ENCODE measurements at places on chromosomes 5 and 9.

GRCh38 chr9:34254966-34255825 is 73.9 kb downstream of the KIF24 start:
- DNase-seq = no peak

- DNase-seq = no peak
Observed at GRCh38 chr9:2096376-2096970, 81.3 kb downstream of the SMARCA2 start.

DNA sequence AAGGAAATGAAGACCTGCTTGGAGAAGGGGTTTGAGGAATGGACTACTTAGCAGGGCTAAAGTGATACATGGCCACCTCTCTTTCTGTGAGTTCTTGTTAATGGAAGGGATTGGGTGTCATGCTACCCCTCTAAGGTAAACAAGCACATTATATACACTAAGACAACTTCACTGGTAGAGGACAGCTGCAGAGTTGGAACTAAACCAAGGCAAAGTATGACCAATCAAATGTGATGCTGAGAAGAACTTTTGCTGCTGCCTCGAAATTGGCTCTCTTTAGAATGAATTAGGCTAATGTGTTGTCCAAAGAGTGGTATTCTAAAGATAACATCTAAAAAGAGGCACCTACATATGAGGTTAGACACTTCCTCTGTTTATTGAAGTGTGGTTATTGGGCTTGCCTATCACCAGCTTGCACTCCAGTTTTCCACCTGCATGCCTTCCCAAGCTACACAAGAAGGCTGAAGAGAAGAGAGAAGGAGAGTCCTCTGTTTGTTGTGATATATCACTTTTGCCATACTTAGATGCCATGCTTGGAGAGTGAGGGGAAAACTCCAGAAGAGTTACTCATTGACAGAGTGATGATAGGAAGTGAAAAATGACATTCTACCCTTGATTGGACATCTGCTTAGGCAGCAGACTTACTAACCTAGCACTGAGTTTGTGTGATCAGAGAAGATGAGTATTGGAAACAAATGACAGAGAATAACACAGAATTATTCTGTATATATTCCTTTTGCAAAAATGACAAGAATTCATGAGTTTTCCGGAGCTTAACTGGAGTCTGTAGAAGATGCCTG is 536.1 kb downstream of the ZNF608 start:
- no peak for DNase-seq

DNA sequence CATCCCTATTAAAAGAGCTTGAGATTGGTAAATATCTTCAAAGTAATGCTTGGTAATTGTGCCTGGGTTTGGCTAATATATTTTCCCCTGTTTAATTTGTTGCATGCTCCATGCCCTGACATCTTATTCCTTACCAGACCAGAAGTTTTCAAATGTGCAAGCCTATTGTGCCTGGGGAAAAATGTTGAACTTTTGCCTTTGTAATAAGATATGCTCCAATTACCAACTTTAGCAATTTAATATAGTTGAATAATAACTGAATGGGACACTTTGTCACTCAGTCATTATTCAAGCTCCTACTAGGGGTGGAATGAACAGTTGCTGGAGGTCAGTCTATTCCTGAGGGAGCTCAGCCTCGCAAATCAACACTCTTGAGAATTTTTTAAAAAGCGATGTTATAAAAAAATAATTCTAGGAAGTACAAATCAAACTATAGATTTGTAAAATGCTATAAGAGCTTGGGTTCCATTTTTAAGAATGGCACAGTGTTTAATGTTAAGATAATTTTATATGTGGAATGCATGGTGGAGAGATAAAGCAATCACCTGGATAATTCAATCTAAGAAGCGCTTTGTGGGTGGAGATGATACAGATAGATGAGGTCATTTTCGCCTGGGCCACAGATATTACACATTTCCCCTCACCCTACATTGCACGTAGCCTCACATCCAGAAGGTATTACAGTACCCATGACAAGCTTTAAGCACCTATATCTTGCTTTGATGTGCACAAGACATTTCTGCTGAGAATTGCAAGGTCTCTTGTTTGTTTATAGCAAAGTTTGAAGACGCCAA is 231.8 kb downstream of the PIK3R1 start:
- no peak for DNase-seq

DNA sequence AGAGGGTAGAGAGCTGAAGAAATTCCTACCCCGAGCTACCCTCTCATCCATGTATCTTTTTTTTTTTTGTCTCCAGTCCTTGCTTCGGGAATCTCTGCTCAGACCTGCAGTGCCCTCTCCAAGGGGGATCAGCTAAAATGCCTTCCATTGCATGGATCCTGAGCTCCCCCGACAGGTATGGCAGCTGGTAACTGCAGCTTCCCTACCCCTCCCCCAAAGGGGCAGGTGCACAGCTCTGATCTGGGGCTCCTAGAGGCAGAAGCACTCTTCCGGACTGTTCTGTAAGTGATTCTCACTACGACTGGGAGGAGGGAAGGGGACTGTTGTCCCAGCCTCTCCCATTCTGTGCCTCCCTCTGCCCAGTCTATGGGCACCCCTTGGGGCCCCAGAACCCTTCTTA is 169.6 kb downstream of the MELK start:
- DNase-seq = no peak

- no peak for DNase-seq
Observed at GRCh38 chr9:841371-842209, at the start of gene DMRT1. Gene DMRT1 (plus strand): TSS chr9:841697. CDS start chr9:841839, 142 bp downstream.

- DNase-seq = no peak
Observed at GRCh38 chr9:14524873-14525515, 168.2 kb downstream of the ZDHHC21 start.

DNA sequence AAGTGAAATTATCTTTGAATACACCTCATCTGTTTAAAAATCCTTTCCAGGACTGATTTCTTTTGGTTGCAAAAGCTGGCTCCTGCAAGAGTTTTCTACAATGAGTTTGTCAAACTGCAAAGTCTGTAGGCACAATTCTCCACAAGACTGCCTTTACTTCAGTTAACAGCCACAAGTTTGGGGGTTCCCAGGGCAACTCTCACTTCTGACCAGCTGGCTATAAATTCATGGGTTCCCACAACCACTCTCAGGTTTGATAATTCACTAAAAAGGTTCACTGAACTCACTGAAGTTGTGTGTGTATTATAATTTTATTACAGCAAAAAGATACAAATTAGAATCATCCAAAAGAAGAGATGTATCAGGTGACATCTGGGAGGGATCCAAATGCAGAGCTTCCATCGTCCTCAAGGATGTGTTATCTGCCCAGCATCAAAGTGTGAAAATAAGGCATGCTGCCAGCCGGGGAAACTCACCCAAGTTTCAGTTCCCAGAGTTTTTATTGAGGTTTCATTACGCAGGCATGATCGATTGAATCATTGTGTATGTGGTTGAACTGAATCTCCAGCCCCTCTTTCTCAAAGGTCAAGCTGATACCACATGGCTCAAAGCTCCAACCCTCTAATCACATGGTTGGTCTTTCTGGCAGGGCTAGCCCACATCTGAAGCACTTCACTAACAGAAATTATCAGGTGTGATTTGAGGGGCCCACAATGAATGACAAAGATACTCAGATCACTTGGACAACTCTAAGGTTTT is 19.0 kb upstream of the PSIP1 start:
- DNase-seq = no peak

DNA sequence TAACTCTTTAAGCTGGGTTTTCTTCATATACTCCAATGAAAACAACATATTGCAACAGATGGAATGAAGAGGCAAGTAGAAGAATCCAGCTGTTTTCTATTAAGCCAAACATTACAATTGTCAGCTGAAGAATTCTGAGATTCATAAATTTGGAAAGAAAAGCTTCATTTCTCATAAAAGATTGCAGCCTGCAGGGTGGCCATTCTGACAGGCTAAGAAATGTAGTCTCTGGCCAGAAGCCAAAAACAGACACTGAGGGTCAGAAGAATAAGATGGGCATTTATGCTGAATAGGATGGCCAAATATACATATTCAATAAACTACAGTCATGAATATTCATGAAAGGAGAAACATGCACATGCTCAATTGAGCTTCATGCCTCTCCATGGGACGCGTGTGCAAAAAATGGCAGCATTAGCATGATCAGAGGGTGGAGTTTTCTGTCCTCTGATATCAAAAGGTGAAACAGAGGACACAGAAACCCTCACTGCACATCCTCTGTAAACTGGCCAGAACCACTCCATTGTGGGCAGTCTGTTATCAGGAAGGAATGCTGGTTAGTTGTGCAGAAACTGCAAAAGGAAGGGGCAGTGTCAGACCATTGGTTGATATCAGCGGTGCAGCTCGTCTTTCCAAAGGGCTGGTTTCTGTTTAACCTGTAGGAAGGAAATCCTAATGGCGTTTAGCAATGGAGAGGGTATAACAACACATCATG is 50.2 kb downstream of the FXN start:
- DNase-seq = no peak

DNA sequence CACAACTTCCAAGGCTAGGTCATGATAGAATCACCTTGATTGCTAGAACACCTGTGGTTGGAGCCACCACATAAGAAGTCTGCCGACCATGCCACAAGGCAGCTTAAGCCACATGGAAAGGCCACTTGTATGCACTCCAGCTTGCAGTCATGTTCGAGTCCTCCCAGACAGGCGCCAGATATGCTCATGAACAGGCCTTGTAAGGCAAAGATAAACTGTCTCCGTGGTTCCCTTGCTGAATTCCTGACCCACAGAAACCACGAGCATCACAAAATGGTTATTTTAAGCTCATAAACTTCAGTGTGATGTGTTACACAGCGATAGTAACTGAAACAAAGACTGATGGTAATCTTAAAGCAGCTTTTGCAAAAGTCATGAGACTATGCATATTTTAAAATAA is 188.4 kb upstream of the DAPK1 start:
- no peak for DNase-seq

DNA sequence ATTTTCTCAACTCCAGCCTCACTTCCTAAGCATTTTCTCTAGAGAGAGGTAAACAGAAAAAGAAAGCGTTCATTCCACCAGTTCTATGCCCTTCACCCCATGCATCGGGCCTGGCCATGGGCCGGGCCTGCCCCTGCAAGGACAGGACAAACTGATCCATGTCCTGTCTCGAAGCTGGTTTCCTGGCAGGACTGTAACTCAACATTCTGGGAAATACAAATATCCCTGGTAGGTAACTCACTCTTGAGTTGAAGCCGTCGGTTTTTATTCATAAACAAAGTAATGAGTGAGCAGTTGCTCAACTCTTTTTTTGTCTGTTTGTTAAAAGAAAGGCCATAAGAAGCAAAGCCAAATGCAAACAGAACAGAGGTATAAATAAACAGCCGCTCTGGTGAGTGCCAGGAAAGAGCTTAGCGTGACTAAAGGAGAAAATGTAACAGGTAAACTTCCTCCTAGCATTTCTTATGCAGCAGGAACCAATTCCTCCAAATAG is 64.4 kb upstream of the DNAH5 start:
- no peak for DNase-seq

- DNase-seq = no peak
Observed at GRCh38 chr9:15403155-15403554, 19.5 kb upstream of the SNAPC3 start.

DNA sequence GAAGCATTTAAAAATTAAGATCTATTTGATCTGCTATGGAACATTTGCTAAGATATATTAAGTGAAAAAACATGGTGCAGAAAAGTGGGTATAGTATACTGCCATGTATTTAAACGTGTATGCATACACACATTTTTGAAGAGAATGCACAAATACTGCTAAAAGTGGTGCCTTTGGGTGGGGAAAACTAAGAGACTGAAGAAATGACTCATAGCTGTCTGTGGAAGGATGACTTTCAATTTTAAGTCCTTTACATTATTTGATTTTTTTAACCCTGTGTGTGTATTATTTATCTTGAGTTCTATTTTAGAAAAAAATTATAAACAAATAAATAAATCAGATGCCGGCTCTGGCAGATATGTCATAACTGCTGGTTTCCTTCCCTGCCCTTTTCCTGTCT is 120.7 kb upstream of the SLIT3 start:
- DNase-seq = no peak

DNA sequence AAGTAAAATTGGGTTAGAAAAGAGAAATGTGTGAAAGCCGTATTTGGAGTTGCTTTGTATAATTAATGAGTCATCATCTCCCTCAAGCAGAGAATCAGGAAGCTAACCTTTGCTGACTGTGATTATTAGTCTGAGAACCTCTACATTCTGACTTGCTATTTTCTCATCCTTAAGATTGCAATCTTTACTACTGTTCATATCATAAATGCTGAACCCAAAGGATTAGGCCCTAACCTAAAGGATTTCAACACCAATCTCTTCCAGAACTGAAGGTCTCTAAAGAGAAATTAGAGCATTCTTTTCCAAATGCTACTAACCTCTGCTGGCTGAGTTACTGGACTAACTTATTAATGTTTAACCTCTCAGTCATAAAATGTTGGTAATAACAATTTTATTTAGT is 538.1 kb upstream of the MEF2C start:
- peak; percentile 79 for DNase-seq

DNA sequence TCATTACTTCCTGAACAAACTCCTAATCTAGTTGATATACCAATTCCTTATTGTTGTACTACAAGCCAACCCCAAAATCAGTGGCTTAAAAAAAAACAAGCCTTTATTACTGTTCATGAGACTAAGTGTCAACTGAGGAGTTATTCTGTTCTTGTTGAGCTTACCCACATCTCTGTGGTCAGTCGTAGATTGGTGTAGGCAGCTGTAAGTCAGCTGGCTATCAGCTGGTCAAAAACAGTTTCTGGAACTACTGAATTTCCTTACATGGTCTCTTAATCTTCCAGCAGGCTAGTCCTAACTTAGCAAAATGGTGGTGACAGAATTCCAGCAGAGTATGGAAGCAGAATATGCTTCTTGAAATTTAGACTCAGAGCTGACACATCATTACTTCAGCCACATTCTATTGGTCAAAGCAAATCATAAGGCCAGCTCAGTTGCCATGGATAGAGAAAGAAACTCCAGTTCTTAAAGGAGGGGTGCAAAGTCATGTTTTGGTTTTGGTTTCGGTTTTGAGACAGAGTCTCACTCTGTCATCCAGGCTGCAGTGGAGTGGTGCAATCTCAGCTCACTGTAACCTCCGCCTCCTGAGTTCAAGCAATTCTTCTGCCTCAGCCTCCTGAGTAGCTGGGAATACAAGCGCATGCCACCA is 386.1 kb upstream of the MPDZ start:
- peak; percentile 4 for DNase-seq

- DNase-seq = peak; percentile 65
Observed at GRCh38 chr5:39178171-39178570, 41.2 kb downstream of the FYB1 start.

DNA sequence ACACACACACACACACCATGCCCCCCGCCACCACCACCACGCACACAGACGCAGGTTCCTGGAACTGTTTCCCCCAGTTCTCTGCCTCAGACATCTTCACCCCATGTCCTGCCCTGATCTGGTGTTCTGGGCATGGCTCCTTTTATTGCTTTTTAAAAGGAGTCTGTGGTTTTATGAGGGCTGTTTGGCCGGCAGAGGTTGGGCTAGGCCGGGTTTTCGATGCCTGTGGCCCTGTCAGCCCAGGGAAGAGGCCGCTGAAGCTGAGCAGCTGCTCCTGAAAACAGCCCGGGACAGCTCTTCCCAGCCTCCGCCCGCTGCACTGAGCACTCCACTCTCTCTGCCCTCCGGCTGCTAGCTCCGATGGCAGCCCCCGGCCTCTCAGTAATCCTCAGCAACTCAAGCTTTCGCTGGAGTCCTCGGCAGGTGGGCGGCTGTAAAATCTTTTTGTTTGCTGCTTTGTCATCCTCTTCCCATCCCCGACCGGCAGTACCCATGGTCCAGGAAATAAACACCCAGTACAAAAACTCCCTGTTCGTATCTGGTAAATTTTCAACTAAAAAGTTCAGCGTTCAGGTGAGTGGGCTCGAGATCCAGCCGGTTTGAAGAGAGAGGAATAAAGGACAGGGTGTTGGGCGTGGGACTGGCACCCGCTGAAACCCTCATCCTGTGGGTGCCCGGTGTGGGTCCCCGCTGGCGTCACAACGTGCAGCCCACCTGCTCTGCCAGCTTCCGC is 103.0 kb upstream of the ERCC6L2 start:
- DNase-seq = no peak

GRCh38 chr5:171648279-171649074 is 137.1 kb upstream of the SMIM23 start:
- no peak for DNase-seq

Measured in inflammatory macrophage treated with lipopolysaccharide for 4 hours (primary cell).